ENCODE measurements at places on chromosomes 1 and 21.

DNA sequence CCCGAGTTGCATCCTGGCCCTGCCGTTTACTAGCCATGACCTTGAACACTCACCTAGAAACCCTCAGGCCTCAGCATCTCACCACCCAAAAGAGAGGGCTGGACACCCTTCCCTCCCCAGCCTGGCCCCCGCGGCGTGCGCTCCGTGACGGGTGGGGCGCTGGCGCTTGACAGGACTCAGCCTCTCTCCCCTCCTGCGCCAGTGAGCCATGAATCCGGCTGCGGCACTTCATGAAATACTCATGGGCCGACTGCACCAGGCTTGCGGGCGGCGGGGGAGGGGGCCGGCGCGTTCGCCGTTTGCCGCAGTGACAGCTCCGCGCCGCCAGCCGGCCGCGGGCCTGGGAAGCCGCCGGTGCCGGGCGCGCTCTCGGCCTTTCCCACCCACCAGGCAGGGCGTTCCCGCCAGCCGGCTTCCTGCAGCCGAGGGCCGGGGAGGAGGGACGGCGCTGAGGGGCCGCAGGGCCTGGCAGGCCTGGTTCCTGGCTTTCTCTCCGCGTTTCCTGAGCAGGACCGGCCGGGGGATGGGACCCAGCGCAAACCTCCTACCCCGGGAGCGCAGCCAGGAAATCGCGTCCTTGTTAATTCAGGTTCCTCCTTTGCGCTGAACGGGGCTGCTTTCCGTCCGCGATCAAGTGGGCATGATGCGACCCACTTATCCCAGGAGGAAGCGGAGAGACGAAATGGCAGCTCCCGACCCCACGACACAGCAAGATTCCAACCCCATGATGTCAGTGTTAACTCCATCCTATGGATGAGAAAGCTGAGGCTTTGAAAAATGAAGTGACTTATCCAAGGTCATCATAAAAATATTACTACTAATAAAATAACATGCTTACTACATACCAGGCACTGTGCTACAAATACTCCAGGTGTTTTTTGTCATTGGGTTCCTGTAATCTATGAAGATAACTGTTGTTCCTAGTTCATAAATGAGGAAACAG lies 9.1 kb upstream of the LUZP1 start:
- DNase-seq, result peak; percentile 91

DNA sequence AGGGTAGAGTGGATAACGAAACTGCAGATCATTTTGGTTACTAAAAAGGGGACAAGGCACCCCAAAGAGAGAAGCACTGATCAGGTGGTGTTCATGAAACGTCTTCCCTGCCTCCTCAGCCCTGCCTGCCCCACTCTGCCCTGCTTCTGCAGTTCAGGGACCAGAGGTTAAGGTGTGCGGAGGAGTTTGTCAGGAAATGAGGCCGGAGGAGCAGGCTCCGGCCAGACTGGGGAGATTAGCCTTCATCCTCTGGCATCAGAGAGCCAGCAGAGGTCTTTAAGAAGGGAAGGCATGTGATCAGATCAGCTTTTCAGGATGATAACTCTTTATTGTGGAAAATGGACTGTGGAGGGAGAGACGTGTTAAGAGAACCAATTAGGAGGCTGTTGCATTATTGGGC lies 291.9 kb upstream of the NR5A2 start:
- DNase-seq, result no peak

GRCh38 chr1:15171271-15171908 lies 17.8 kb downstream of the TMEM51 start:
- no peak for DNase-seq

- no peak for DNase-seq
Measured at GRCh38 chr1:25064465-25065240, 134.6 kb upstream of the RUNX3 start.

DNA sequence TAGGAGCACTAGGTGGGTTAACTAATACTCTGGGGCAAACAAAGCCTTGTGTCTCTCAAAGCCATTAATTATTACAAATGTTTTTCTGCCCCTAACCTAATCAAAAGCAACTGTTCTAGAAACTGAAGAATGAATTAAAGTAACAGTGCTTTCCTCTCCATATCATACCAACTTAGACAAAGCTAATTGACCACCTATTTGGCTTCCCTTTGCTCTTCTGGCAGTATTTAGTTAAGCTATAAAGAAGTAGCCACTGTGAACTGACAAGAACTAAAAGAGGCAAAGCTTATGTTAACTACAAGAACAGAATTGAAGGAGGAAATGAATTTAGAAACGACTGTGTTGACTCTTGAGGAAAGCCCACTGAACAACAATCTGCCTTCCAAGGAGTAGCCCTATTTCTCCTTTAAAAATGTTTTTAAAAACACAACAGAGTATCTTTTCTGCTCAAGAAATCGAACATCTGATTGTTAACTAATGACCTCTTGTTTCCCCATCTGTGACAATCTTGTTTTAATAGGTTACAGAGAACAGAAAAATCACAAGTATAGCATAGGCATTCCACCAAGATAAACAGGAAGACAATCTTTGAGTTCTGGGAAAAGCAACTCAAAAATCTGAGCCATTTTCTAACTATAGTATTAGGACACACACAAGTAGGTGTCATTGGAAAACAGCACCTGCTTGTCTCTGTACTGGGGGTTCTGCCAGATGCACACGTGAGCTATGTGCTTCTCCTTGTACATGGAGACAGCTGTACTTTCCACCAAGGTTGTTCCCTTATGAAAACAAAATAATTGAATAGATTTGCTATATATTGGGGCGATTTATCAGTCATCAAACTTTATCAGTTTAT lies 3.1 kb upstream of the EGLN1 start:
- no peak for DNase-seq

GRCh38 chr1:10759413-10760200 lies 36.8 kb downstream of the CASZ1 start:
- DNase-seq, result no peak

- no peak for DNase-seq
Measured at GRCh38 chr1:23667411-23667810, 24.2 kb upstream of the RPL11 start.

DNA sequence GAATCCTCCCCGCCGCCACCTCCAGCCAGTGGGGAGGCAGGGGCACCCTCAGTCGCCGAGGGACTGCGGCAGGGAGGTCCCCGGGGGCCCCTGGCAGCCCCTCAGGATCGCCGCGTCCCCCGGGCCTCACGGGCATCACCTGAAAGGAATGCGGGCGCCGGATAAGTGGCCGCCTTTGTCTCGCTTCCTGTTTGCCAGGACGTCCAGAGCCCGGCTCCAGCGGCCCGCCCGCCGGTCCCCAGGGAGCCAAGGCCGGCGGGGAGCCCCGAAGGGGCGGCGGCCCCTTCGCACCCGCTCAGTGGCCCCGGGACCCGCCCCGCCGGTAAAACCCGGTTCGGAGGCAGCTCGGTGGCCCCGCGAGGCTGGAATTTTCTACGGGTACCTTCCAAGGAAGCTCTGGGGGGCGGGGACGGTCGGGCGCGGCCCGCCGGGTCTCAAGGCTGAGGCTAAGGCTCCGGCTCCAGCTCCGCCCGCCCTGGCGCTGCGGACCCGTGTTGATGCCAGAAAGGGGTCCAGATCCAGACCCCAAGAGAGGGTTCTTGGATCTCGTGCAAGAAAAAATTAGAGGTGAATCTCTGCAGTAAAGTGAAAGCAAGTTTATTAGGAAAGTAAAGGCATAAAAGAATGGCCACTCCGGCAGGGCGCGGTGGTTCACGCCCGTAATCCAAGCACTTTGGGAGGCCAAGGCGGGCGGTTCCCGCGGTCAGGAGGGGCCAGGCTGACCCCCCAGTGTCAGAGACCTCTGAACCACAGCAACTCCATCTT lies 12.6 kb downstream of the TINAGL1 start:
- peak; percentile 68 for DNase-seq

GRCh38 chr21:39014747-39015146 lies 168.5 kb downstream of the PSMG1 start:
- DNase-seq, result no peak

DNA sequence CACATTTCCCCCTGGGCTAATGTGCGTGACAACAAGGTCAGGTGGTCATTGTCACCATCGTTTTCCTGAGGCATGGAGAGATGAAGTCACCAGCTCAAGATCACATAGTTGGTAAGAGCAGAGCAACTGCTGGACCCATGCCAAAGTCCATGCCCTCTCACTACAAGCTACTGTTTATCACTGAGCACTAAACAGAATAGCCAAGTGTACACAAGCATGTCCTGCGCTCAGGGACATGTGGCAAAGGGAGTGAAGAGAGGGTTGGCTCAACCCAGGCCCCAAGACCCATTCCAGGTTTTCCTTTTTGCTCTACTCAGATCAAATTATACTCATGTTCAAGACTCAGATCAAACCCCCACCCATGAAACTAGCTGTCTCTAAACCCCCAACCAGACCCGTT lies 20.8 kb downstream of the LRRC52 start:
- no peak for DNase-seq

GRCh38 chr21:33854604-33855003 lies 61.0 kb downstream of the ATP5PO start:
- DNase-seq, result peak; percentile 59

GRCh38 chr21:15190837-15191236 lies 126.0 kb upstream of the NRIP1 start:
- DNase-seq, result no peak

- no peak for DNase-seq
Measured at GRCh38 chr1:1411626-1412025, 4.5 kb upstream of the MRPL20 start.

GRCh38 chr1:74485622-74486021 lies 26.8 kb downstream of the LRRC53 start:
- no peak for DNase-seq

DNA sequence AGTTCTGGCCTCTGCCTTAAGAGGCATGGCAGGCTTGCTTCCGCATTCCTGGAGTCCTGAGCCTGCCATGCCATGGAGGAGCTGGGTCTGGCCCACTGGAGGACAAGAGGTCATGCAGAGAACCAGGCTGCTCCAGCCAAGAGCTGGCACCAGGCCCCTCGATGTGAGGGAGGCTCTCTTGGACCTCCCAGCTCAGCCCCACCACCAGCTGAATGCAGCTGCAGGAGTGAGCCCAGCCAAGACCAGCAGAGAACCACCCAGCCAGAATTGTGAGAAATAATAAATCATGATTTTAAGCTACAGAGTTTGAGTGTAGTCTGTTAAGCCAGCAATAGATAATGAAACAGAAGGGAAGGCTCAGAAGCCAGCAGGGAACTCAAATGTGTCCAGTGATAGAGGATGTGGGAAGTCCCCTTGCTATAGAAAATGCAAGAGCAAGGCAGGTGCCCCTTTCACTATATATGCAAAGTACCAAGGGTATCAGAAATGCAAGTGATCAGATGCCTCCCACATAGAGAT lies 118.4 kb downstream of the HIVEP3 start:
- DNase-seq, result no peak

DNA sequence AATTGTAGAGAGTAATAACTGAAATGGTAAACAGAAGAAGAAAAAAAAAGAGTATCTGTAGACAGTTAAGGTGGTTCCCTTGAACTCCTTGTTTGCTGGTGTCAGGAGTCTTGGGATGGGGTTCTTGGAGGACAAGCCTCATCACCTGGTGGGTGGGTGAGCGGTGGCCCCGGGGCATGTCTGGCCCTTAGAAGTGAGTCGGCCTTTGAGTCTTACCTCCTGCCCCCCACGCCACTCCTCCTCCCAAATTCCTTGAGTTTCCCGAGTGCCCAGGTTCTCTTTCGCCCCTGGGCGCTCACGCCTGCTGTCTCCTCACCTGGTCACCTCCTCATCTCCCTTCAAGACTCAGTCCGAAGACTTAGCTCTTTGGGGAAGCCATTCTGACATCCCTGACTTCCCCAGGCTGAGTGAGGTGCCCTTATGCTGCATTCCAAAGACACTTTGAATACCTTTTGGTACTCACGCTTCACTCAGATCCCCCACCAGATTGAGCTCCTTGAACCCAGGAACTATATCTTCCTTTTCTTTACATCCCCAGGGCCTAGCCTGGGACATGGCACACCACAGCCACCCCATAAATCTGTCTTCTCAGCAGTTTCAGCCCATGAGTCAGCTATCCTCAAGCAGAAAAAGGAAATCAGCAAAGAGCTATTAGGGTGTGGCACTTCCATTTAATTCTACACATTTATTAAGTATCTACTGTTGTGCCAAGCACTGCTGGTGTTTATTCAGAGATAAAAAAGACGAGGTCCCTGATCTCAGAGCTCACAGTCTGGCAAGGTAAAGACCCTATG lies 13.5 kb upstream of the IKBKE start:
- peak; percentile 55 for DNase-seq

GRCh38 chr21:16085421-16085820 lies 355.6 kb downstream of the USP25 start:
- no peak for DNase-seq

DNA sequence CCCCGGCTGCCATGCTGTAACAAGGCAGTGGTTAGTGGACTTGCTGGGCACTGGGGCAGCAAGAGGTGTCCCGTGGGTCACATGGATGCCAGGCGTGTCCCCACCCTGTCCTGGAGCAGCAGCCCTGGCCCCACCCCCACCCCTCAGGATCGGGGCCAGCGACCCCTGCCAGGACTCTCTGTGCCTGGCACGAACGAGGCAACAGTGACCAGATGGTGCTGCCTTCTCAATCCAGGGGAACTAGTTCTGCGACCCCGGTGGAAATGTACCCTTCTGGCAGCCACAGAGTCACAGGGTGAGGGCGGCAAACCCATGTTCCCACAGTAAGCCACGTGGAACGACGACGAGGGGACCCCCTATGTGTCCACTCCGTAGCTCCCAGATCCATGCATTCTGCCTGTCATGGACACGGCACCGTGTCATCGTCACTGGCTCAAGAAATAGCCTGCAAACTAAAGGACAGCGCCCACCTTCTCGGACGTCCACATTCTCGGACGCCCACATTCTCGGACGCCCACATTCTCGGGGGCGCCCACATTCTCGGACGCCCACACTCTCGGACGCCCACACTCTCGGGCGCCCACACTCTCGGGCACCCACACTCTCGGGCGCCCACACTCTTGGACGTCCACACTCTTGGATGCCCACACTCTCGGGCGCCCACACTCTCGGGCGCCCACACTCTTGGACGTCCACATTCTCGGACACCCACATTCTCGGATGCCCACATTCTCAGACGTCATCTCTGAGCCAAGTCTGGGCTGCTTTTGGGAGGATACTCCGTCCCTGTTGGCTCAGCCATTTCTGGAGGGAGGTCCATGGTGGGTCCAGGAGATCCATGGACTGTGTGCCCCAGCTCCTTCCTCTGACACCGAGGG lies 19.6 kb upstream of the ACTRT2 start:
- DNase-seq, result no peak

DNA sequence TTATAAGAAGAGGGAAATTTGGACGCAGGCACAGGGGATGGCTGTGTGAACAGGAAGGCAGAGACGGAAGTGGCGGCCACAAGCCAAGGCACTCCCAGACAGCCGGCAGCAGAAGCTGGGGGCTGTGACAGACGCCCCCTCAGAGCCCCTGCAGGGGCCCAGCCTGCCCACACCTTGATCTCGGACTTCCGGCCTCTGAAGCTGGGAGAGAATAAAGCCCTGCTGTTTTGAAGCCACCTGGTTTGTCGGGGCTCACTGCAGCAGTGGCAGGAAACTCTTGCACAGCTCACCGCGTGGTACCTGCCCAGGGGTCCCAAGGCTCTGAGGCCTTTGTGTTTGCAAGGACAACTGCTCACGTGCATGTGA lies 13.7 kb downstream of the MEGF6 start:
- no peak for DNase-seq

GRCh38 chr1:89989799-89990198 lies 5.1 kb upstream of the ZNF326 start:
- DNase-seq, result no peak

- DNase-seq, result no peak
Measured at GRCh38 chr1:102861247-102861646, 247.1 kb downstream of the COL11A1 start.
